ENCODE measurements at places on chromosomes 11 and 22.
A peak's percentile ranks its signal among the peaks of the same experiment; 100 is the strongest.

GRCh38 chr11:119886667-119887230 is 157.7 kb upstream of the NECTIN1 start:
- DNase-seq: no peak

- peak; percentile 50 for DNase-seq
Measured at GRCh38 chr22:43110444-43110926, at the start of gene BIK. Gene BIK, plus strand, starts transcription at chr22:43110750. Its CDS starts 13,273 bp downstream, at chr22:43124023.

GRCh38 chr11:77619576-77620198 is 17.9 kb downstream of the CLNS1A start:
- peak; percentile 61 for DNase-seq

DNA sequence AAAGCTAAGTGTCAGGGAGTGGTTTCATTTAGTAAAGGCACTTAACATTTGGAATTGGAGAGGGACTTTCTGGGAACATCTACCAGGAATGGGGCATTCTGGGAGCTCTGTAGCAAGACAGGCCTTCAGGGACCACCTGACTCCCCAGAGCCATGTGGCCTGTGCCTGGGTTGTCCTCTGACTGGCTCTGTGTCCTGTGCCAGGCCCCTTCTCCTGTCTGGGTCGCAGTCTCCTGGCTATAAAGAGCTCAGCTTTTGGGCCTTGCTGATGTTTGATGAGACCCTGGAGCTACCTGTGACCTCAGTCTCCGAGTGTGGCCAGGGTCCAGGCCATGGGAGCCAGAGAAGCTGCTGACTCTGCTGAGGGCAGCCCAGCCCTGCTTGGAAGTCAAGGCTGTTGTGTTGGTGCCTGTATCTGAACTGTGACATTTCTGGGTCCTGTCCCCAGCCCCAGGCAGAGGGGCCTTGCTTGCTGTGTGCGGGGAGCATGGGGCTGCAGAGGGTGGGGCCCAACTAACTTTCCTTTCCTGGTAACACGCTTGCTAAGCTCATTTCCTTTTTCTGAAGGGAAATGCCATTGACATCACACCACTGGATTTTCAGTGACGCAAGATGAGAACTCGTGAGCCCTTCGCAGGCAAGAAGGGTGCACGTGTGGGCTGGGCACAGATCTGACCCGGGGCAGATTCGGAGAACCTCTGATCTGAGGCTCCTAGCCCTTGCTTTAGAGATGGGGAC is 41.3 kb downstream of the LRRC32 start:
- peak; percentile 54 for DNase-seq

DNA sequence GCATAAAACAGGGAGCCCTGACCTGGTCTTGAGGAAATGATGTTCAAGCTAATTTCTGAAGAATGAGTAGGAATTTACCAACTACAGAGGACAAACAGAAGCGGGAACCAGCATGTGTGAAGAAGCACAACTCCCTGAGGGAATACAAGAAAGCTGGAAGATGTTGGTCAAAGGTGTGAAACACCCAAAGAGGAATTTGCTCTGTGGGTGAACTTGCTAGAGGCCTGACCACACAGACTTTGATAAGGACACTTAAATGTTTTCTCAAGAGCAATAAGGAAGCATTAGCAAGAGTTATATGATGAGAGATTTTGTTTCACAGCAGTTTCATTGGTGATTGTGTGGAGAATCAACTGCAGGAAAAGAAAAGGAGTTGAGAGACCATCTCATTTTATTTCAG is 17.6 kb downstream of the SLC5A12 start:
- no peak for DNase-seq

- no peak for DNase-seq
Measured at GRCh38 chr11:112392904-112393303, 132.2 kb upstream of the PLET1 start.

- no peak for DNase-seq
Measured at GRCh38 chr11:6258571-6259081, 1.0 kb upstream of the CCKBR start.

DNA sequence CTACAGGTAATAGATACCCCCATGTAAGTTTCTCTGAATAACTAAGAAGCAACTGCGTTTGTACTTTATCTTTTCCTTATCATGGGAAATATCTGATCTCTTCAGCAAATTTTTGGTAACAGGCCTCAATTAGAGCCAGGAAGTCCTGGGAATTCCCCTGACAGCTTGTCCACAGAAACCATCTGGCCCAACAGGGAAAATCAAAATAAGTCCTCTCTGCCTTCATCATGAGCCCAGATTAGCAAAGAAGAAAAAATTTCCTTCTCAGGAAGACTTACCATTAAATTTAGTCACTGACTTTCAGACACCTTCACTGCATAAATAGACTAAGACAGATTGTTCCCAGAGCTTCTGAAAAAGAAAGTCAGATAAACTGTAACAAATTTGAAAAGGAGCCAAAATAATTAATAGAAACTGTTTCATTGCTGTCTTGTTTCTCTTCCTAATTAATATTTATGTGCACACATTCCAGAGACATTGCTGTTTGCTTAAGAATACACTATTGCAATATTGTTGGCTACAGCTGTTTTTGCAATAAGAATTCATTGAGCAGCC is 278.1 kb upstream of the FAT3 start:
- DNase-seq: no peak

GRCh38 chr11:23797624-23798419 is 699.0 kb upstream of the LUZP2 start:
- DNase-seq: no peak

- DNase-seq: no peak
Measured at GRCh38 chr11:30172883-30173311, 57.9 kb upstream of the FSHB start.

- DNase-seq: no peak
Measured at GRCh38 chr22:32652645-32653270, 148.7 kb upstream of the TIMP3 start.

DNA sequence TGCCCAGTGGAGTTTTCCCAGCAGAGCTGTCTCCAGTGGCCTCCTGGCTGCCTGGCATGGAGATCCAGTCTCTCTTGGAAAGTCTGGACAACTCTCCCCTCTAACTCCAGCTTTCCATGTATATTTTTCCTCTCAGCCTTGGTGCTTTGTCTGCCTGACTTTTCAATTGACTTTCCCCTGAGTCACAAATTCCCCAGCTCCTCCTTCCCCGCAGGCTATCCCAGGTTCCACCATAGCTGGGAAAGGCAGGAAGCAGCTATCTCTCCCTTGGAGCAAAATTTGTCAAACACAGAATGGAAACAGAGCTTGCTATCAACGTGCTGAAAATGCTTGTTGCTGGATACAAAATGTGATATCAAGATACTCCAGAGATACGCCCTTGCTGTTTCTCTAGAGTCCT is 384.8 kb downstream of the TMEM135 start:
- DNase-seq: no peak

DNA sequence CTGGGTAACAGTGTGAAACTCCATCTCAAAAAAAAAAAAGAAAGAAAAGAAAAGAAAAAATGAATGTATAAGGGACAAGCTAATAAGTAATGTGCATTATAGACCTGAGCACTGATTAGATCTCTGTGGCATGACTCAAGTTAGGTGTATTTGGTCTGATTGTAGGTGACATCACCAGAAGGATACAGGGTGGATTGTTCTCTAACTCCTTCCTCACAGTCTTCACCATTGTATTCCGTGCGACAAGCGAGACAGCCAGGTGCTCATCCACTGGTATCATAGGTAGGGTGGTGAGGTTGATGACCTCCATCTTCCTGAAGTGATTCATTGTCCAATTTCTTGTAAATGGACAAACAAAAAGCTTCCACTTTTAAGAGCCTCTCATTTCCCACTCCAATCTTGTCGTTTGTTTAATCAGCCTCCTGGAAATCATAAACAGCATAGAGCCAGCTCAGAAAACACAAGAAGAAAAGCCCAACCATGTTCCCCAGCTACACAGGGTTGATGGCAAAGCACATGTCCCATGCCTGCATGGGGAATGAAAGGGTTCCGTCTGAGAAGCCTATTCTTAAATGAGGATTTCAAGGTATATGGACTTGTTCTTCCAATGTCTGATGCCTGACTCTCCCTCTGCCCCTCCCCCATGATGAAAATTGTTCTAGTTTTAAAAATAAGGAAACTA is 6.2 kb downstream of the FAM227A start:
- DNase-seq: no peak

- no peak for DNase-seq
Measured at GRCh38 chr11:112776834-112777233, 184.4 kb upstream of the NCAM1 start.

GRCh38 chr11:92663539-92663938 is 305.9 kb upstream of the MTNR1B start:
- DNase-seq: no peak

GRCh38 chr22:32957200-32957803 is 100.9 kb downstream of the SYN3 start:
- no peak for DNase-seq

GRCh38 chr11:36015799-36016198 is 71.9 kb downstream of the LDLRAD3 start:
- no peak for DNase-seq

GRCh38 chr22:39946503-39947219 is 13.5 kb upstream of the TMA7B start:
- no peak for DNase-seq

DNA sequence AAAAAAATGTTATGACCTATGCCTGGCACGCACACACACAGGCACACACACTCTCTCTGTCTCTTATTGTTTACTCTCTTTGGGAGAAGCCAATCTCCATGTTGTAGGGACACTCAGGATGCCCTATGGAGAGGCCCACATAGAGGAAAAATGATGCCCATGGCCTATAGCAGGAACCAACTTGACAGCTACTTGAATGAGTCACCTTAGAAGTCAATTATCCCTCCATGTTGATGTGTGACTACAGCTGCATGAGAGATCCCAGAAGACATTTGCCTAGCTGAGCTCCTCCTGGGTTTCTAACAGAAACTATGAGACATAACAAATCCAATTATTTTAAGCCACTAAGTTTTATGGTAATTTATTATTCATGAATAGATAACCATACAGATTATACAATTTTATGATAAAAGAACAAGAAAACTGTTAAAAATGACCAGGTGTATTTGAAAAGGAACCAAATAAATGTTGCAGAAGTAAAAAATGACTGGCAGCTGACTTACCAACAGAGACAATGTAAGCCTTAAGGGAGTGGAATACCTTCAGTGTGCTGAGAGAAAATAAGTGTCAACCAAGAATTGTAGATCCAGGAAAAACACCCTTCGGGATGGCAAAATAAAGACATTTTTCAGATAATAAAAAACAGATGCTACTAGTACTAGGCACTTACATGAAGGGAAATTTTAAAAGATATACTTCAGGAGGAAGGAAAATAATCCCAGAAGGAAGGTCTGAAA is 403.7 kb upstream of the SYN3 start:
- DNase-seq: no peak

GRCh38 chr22:21865041-21865440 is 2.4 kb downstream of the MAPK1 start:
- peak; percentile 14 for DNase-seq

GRCh38 chr22:49198705-49199084 is 629.0 kb downstream of the BRD1 start:
- DNase-seq: no peak

- DNase-seq: no peak
Measured at GRCh38 chr22:27466778-27467438, 334.6 kb downstream of the MN1 start.

- no peak for DNase-seq
Measured at GRCh38 chr11:92728628-92729027, 240.8 kb upstream of the MTNR1B start.

- DNase-seq: no peak
Measured at GRCh38 chr11:36165621-36166397, 123.4 kb downstream of the COMMD9 start.

- DNase-seq: no peak
Measured at GRCh38 chr11:64667154-64667745, 55.7 kb downstream of the NRXN2 start.

GRCh38 chr11:122339436-122340060 is 223.5 kb upstream of the BLID start:
- no peak for DNase-seq

DNA sequence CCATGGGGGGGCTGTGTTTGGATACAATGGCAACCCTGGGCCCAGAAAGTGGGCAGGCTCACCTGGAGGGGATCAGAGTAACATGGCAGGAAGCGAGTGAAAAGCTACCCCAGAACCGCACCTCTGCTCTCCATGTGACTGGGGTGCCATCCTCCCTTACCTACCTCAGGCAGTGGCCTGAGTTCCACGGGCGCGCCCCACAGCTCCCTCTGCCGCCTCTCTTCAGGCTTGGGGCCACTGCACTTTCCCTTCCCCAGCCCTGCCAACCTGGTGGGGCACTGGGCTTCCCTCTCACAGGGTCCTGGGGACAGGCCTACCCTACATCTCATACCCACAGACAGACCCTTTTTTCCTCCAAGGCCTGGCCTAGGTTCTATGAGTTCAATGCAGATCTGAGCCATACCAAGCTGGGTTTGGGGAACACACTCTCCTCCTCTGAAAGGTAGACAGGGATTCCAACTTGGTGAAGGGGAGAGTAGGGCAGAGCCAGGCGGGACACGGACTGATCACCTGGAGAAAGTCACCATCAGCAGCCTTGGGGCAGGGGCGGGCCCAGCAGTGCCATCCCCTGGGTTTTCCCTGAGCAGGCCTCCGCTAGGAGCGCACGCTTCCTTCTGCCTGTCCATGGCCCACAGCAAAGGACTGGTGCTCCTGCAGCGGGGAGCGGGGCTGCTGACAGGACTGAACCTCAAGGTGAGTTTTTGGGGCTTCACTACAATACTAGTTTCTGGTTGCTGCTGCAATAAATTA is 7.1 kb downstream of the GALR3 start:
- no peak for DNase-seq

- peak; percentile 42 for DNase-seq
Measured at GRCh38 chr11:72684236-72684912, 10.2 kb upstream of the PDE2A start.

DNA sequence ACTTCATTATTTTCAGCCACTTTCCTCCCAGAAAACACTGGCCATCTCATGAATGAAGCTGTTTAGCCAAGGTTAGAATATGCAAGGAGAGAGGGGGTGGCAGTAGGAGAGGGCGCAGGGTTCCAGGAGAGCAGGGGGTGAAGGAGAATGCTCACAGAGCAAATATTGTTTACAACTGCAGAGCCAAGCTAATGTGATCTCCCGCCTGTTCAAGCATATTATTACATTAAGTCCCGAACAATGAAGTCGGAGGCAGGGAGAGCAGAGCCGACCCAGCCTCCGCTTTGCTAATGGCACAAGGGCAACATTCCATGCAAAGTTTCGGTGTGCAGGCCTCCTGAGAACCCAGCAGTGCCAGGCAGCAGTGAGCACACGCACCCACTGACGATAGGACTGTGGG is 80.1 kb downstream of the MICAL3 start:
- no peak for DNase-seq

DNA sequence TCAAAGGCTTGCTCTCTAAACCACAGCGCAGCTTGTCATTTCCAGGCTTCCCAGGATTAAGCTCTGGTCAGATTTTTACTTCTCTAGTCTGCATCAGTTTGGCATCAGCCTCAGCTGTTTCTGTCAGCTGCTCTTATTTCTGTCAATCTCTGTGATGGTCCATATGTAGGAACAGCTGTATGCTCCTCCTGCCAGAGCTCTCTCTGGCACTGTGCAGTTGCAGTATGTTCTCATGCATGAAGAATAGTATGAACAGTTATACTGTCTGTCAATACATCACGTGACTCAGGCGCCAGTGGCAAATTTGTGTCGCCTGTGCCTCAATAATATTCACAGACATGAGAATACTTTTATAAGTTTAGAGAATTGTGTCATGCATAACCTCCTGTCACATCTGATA is 6.7 kb downstream of the OR6M1 start:
- DNase-seq: no peak
